ENCODE measurements at places on chromosomes 2 and 18.

- no peak for DNase-seq
Measured at GRCh38 chr18:49072940-49073339, 122.2 kb upstream of the SMAD7 start.

GRCh38 chr2:233234264-233234663 is 17.2 kb upstream of the ATG16L1 start:
- DNase-seq: no peak

DNA sequence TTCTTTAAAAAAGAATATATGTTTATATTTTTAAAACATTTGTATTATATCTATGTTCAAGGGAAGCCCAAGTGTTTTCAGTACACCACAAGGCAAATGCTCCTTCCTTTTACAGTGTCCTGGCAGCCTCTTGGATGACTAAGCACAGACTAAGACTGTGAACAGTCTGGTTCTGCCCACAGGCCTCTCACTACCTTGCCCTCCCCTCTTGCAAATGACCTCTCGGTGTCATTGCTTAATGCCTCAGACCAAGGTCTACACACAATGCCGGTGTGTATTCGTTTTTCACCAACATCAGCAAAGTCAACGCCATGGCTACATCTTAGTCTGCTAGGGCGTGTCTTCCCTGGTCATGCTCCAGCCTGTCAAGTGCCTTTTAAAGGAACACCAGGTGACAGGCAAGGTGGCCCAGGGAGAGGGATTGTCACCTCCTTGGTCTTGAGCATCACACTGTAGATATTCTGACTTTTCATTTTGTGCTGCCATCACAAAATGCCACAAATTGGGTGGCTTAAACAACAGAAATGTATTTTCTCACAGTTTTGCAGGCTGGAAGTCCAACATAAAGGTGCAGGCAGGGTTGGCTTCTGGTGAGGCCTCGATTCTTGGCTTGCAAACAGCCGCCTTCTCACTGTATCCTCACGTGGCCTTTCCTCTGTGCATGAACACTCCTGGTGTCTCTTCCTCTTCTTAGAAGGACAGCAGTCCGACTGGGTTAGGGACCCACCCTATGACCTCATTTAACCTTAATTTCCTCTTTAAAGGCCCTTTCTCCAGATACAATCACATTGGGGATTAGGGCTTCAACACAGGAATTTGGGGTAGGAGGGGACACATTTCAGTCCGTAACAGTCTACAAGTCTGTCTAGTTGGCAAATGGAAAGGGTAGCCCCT is 266.5 kb downstream of the KLHL29 start:
- peak; percentile 51 for DNase-seq

GRCh38 chr18:52069201-52069600 is 270.8 kb upstream of the DCC start:
- DNase-seq: no peak

GRCh38 chr2:60806988-60807681 is 51.1 kb downstream of the PAPOLG start:
- DNase-seq: no peak

DNA sequence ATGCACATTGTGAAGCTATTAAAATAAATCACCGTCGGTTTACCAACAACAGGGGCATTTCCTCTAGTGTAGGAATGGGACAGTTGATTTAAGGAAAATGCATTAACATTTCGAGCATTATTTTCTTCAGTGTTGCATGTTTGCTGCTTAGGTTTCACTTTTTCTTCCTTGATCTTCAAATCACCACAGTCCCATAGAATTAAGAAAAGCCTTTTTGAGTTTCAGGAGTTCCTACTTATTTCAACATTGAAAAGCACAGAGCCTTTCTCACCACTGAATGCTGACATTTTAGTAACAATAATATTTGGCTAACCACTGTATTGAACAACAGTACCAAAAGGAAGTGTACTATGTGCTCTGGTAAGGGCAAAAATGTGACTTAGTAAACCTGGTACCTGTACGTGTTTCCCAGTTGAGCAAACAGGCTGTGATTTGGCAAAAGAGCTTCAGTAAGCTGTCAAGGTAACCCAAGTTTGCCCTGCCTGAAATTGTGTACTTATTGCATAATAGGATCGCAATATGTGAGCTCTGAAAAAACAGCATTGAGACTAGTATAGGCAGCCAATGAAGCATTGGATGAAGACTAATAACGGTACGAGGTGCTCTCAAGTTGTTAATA is 2.2 kb downstream of the LRRTM4 start:
- no peak for DNase-seq

- DNase-seq: no peak
Measured at GRCh38 chr2:79850912-79851311, 338.1 kb downstream of the CTNNA2 start.

DNA sequence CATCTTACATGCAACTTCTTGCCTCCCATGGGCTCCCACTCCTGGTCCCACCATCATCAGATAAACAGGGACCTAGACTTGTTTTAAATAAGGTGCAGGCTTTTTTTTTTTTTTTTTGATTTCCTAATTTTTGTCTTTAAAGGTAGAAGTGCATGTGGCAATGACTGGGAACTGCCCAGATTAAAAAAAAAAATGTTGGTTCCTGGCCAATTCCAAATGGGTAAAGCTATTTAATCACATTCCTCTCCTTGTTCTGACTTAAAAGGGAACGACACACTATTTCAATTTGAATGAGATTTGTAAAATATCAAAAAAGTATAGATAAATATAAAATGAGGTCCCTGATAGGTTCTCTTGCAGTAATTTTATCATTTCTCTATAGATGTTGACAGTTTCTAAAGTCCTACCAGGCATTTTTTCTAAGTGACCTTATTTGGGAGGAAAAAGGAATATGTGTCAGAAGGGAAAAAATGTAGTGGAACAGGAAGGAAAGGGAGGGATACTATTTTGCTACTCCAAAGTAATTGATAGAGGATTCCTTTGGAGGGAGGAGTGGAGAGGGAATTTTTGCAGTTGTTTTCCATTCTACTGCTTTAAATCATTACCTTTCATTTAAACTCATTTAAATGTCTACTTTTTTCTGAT is 43.3 kb downstream of the DDX1 start:
- no peak for DNase-seq

DNA sequence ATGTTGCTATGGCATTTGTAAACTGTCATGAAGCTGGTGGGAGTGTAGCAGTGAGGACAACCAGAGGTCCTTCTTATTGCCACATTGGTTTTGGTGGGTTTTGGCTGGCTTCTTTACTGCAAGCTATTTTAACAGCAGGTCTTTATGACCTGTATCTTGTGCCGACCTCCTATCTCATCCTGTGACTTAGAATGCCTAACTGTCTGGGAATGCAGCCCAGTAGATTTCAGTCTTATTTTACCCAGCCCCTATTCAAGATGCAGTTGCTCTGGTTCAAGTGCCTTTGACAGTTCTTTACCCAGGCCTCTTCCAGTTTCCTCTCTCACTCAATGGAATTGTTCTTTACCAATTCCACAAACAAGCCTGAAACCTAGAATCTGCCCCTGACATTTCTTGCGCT is 145.1 kb downstream of the KCNE4 start:
- DNase-seq: no peak

DNA sequence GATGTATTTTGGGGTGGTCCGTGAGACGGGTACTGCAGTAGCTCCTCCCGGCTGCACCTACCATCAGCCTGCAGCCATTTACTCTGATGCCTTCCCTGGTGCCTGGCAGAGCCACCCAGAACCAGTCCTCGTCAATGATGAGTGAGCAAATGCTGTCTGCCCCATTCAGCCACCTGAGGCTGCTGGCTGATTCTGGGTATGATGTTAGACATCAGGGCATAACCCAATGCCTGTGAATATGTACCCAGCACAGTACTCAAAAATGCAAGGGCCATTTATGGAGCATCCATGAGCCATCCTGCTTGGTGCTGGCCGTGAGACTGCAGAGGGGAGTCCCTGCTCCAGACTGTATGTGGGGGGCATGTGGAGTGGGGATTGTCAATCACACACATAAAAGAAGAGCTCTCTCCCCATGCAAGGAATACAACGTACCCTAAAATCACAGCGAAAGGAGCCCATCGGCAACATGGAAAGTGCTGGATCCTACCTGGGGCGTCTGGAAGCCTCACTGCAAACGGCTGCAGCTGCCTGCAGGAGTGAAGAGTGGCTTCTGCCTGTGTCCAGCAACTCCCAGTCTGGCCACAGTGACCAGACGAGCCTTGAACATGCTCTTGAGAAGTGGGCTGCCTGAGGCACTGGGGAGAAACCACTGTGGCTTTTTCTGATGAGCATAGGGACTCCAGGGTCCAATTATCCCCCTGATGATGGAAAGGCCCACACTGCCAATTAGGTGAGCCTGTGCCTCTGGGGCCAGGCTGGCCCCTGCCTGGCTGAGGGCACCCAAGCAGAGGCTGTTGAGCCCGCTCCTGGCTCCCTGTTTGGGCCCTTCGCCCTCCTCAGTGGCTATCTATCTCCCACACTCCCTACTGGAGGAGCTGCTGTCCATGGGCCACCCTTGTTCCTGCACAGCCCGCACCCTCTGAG is 2.4 kb upstream of the OR6B2 start:
- no peak for DNase-seq

DNA sequence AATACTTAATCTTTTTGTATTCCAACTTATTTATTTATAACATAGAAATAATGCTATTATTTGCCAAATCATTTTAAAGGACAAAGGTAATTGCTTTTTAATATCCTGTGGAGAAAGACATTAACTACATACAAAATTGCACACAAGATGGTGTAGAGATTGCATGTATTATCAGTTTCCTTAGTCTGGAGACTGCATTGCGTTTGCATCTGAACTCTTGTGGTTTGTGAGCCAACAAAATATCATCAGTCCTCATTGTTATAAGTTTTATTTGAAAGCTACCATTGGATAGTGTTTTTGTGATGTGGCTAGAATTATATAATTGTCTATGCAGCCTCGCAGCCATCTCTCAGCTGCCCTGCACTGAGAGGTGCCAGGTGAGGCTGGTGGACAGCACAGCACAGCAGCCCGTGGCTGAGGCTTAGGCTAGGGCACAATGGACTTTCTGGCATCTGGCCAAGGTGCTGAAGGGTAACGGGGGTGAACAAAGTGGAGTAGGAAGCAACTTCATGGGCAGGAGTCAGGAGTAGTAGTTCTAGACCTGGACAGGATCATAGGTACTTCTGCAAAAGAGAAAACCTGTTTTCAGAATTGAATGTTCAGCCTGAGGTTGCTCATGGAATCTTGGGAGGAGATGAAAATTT is 15.1 kb downstream of the RASGRP3 start:
- no peak for DNase-seq

DNA sequence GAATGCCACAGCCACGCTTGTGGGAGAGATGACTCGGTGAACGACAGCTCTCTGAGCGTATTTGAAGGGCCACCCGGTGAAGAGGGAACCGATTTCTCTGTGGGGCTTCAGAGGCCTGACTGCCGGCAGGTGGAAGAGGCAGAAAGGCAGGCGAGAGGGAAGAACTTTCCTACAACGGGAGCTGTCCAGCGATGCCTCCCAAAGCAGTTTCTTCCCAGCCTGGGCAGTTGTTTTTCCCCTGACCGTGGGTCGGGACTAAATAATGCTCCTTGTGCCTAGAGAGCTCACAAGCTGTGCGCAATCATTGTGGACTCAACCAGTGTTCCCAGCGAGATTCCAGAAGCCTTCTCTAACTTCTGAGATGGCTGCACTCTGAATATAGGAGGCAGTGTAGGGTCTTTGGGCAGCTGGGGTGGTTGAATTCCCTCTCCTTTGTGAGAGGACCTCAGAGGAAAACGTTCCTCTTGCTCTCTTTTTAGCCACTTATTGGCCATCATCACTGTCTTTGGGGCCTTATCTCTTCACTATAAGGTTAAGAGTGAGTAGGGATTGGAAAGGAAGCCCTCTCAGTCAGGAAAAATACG is 710 bp downstream of the SEC11C start:
- peak; percentile 13 for DNase-seq

DNA sequence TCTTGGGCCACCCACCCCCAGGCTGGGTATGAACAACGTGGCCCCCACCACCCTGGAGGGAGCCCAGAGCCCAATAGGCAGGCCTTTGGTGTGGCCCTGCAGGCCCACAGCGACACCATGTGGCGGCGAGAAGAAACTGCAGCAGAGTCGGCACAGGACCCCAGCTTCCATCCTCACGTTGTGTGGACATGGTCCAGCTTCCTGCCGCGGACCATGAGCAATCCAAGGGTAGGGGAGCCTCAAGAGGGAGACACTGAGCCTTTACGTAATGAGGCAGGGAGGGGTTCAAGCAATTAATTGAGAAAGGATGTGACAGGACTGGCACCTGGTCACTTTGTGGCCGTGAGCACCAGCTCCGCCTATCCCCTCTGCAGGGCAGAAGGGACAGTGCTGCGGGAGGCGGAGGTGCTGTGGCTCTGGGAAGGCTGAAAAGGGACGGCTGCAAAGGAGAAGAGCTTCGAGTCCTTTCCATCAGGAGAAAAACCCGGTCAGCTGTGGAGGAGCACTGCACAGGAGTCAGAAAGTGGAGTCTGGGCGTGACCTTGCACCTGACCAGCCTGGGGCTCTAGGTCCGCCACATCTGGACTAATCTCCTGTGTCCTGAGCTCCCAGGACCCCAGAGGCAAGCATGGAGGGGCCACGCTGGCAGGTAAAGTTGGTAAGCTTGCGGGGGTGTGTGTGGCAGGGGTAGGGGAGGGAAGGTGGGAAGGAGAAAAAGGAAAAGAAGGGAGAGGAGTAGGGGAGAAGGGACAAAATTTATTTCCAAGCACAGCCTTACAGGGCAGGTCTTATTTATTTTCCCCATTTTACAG is 44.9 kb downstream of the TMEM37 start:
- DNase-seq: peak; percentile 83

GRCh38 chr2:237752761-237753165 is 45.8 kb upstream of the RBM44 start:
- DNase-seq: no peak

DNA sequence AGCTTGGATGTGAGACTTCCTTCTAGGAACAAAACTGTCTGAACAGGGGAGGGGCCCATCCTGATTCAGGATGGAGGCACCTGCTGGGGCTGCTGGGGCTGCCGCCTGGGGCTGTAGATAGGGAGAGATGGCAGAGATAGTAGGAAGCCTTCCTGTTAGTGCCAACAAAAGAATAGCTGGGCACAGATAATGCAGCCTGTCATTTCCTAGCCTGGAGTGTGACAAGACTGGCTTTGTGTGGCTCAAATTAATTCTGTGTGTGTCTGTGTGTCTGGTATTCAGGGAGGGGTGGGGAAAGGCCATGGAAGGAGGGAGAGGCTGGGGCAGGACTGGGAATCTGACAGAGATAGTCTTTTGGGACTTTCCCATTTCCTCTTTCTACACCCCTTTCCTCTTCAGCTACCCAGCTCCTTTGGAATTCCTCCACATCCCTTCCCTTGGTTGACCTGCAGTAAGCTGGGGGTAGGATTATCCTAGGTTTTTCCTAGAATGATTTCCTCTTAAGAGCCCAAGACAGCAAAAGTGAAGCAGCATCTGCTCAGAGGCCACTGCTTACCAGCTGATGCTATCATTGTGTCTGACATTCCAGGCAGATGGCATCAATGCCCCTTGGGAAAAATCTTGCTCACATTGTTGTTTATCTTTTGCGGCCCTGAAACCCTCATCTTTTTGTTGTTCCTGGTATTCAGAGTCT is 144.9 kb upstream of the LHCGR start:
- DNase-seq: no peak
